ENCODE measurements at places on chromosomes 1 and 21.

- no peak for DNase-seq
Observed at GRCh38 chr1:6727535-6727934, 25.9 kb upstream of the DNAJC11 start.

DNA sequence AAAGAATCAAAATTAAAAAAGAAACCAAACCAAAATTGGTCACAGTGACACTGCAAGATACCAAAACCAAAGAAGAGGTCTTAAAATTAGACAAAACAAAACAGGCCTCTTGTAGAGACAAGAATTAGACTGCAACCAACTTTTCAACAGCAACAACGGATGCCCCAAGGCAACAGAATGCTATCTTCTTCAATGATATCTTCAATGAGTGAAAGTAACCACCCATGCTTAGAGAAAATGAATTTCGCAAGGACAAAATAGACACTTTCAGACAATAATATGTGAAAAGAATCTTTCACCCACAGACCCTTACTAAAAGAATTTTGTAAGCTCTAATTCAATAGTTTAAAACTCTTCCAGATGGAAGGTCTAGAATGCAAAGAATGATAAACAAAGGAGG is 41.7 kb downstream of the USP48 start:
- no peak for DNase-seq

- DNase-seq, result no peak
Observed at GRCh38 chr1:87786861-87787545, 458.3 kb downstream of the LMO4 start.

GRCh38 chr21:31287201-31287600 is 56.9 kb downstream of the TIAM1 start:
- no peak for DNase-seq

GRCh38 chr1:92940541-92940940 is 20.7 kb downstream of the DIPK1A start:
- DNase-seq, result no peak

GRCh38 chr1:32195972-32196823 is 4.2 kb upstream of the CCDC28B start:
- DNase-seq, result no peak

GRCh38 chr1:81226603-81226928 is 574.2 kb upstream of the ADGRL2 start:
- DNase-seq, result no peak

DNA sequence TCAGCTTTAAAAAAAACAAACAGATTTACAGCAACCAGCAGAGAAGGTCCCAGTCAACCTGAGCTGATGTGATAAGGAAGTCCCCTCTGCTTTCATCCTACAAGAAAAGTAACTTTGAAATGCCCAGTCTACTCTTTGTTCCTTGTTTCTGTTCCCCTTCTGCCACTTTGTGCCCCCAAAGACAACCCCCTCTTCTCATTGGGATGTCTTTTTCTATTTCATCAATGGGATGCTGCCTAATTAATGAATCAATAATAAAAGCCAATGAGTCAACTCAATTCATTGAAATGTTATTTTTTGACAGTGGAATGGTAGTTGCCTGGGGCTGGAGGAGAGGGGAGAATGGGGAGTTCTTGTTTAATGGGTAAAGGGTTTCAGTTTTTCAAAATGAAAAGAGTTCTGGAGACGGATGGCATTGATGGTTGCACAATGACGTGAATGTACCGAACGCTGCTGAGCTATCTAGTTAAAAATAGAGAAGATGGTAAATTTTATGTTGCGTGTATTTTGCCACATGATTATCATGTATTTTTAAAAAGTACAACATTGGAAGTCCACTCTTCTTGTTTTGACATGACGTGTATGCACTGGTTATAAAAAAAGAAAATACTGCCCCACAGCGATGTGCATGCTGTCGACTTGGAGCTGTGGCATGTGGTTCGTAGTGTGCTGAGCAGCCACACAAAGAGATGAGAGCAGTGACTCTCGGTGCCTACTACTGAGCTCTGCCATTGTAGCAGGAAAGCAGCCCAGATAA is 22.4 kb upstream of the PADI2 start:
- DNase-seq, result no peak

GRCh38 chr1:220409771-220410595 is 118.0 kb upstream of the MARK1 start:
- no peak for DNase-seq

- DNase-seq, result no peak
Observed at GRCh38 chr21:44829507-44830092, 11.7 kb upstream of the SUMO3 start.

- no peak for DNase-seq
Observed at GRCh38 chr1:12113433-12114339, 50.6 kb downstream of the TNFRSF8 start.

DNA sequence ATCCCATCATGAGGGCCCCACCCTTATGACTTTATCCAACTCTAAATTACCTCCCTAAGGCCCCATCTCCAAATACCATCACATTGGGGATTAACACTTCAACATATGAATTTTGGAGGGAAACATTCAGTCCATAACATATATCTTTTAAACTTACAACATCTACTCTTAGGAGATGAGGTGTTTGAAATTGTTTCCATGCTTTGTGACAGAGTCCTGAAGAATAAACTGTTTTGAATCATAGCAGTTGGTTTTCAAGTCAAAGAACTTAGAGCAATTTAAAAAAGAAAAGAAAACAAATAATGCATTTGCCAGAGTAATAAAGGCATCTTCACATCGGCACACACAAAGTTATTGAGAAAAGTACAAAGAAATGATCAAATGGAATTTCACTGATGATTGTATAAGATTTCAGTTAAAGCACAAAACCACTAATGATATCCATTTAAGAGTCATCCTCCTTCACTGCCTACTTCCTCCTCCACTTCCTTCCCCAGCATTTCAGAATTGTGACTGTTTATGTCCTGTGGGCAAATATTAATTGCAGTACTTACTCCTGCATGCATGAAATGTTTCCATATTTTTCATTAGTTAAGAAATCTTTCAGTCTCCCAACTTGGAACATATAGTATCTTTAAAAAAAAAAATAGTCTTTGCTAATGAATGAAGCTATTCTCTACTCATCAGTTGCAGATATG is 202.0 kb downstream of the LRRC40 start:
- no peak for DNase-seq

DNA sequence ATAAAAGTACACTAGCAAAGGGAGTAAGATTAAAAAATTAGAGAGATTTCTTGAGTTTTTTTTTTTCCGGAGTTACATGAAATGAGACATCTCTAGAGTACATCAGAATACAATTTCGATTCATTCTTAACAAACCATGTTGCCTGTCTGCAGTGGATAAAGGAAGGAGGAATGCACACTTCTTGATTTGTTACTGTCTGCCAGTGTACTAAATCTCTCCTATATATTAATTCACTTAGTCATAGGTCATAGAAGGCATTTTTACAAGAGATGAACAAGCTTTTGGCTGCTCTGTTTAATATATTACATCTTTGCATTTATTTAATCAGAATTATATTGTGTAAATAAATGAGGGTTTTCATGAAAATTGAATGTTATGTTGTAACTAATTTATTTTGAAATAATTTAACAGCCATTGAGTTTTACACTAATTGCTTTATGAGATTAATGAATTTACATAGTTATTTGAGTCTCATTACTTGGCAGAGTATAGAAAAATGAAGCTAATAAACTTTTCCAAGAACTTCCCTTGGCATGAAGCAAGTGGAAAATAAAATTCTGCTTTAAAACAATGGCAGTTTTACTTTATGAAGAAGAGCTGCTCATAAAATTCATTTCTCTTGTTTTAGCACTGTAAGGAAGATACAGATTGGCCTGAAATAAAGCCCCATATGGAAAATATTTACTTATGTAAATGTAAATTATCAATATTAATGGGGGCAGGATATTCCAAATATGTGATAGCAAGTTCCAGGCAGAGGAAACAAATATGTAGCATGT is 1284.7 kb downstream of the BRINP3 start:
- no peak for DNase-seq

DNA sequence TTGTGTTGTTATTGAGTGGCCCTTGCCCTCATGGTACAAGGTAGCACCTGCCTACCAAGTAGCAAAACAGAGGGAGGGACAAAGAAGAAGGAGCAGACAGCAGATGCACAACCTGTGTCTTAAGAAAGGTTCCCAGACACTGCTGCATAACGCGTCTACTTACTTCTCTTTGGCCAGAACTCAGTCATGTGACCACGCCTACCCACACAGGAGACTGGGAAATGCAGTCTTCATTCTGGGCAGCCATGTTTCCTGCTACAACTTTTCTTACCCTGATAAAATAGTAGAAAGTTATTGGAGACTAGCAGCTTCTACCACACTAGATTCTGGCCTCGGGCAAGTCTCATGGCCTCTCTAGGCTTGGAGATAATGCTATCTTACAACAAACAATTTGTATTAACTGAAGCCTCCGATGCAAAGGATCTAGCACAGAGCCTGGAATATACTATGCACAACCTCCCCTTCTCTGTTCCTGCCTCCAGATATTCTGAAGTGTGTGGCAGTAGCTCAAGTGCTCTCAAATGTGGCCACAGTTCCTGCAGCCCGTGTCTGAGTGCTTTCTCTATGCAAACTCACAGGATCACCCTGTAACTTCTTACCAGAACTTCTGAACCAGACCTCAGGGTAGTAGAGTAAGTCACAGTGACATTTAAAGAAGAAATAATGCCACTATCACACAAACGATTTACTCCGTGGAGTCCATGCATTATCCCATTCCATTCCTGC is 34.1 kb upstream of the BTG2 start:
- DNase-seq, result no peak

GRCh38 chr1:22132517-22133235 is 10.2 kb downstream of the WNT4 start:
- DNase-seq, result no peak

GRCh38 chr1:206834711-206835110 is 30.7 kb upstream of the IL20 start:
- no peak for DNase-seq

GRCh38 chr1:116572771-116573430 is 2.1 kb upstream of the CD58 start:
- DNase-seq, result no peak

DNA sequence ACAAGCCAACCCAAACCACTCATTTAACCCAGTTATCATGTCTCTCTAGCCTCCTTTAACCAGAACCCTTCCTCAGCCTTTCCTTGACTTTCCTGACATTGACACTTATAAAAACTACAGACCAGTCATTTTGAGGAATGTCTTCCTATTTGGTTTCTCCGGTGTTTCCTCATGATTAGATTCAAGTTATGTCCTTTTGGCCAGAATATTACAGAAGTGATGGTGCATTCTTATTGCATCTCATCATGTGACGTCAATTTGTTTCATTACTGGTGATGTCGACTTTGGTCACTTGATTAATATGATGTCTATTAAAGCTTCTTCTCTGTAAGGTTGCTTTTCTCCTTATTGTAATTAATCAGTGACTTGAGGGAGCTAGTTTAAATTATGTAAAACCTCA is 6.1 kb upstream of the RCSD1 start:
- no peak for DNase-seq

DNA sequence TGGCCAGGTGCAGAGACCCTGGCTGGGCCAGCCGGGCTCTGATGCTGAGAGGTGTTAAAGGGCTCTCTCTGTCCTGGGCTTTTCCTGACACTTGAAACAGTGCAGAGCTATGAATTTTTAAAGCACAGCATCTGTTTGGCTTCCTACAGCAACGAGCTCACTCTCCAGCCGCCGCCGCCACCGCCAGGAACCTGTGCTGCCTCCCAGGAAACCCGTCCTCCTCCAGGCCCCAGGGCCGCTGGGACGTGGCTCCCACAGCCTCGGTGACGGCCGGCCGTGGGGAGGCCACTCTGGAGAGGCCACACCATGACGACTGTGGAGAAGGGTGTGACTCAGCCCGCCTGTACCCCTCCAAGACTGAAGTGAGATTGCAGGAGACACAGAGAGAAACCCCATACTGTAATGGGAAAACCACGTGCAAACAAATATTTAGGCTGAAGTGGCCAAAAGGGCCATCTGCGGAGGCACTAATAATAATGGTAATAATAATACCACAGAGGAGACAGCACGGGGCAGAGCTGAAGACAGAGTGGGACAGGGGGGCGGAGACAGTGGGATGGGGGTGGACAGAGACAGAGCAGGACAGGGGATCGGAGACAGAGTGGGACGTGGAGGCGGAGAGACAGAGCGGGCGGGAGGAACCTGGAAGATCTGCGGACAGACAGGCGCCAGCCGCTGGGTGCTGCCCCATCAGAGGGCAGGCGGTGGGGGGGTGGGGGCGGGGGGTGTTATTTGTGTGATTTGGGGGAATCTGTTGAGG is 139.2 kb downstream of the CASZ1 start:
- no peak for DNase-seq

DNA sequence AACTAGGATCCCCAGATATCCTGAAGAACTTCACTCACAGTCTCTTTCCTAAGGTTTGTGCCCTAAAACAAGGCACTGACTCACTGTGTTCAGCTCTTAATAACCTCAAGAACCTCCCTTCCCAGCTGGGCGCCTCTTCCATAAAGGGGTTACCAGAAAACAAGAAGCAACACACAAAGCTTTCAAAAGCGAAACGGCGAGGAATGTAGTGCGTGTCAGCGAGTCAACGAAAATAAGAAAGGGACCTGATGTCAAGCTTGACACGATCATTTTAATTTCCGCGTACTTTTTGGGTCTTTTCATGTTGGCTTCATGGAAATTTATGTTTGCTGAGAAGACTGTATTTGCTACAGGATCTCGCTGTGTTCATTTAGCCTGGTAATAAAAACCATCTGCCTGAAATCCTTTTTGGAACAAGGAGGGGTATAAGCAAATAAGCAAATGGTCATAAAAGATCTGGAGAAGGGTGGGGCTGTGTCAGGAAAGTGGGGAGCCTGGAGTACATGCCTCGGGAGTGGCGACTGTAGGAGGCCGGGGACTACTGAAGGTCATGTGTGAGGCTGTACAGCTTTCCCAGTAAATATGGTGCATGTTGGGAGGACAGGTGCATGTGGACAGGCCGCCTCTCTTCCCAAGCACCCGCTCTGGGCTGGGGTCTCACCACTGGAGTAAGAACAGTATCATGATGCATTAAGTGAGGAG is 11.4 kb upstream of the CLDN14 start:
- DNase-seq, result no peak

DNA sequence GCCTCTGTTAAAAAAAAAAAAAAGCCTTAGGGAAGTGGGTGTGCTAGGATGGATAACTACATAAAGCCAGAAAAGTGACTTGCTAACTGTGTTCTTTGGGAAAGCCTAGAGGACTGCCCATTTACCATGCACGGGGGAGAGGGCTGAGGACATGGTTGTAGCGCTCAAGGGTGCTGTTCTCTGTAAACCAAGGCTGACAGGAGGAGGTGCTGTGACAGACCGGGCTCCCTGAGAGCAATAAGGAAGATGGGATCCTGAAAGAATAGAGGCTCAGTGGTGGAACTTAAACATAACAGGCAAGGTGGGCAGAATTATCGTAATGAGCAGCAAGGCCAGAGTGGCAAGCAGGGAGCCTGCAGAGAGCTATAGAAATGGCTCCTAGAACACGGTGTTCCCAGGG is 98.5 kb upstream of the DISP3 start:
- no peak for DNase-seq

- no peak for DNase-seq
Observed at GRCh38 chr1:244962130-244962529, 97.8 kb upstream of the HNRNPU start.
